ENCODE measurements at places on chromosomes 1 and 21.
A peak's percentile ranks its signal among the peaks of the same experiment; 100 is the strongest.

DNA sequence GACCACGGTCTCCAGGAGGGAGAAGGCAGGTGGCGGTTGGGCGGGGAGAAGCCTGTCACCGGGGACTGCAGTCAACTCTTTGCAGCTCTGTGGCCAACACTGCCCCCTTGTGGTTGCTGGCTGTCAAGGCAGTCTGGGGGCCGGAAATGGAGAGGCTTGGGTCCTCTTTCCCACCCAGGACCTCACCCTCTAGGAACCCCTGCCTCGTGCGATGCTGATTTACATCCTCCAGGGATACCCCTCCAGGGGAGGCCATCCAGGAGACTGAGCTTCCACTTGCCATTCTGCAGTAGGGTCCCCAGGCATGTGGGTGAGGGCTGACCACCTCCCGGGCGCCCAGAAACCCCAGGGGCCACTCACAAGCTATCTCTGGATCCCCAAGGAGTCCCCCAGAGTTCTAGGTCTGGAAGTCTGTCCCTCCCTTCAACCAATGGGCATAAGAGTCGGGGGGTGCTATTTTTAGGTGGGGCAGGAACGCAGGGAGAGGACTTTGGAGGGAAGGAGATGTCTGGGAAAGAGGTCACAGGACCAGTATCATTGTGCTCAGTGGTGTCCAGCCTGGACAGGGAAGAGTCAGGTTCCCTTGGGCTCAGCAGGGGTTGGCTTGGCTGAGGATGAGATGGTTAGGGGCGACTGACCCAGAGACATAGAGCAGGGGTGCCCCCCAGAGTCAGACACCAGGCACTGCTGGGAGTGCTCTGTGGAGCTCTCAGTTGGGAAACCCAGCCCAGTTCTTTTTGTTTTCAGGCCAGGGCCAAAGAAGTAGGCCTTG is 7.1 kb upstream of the GPR61 start:
- DNase-seq = peak; percentile 94

- DNase-seq = peak; percentile 65
These were observed 19.8 kb upstream of the PTP4A2 start for GRCh38 chr1:31957701-31958674.

DNA sequence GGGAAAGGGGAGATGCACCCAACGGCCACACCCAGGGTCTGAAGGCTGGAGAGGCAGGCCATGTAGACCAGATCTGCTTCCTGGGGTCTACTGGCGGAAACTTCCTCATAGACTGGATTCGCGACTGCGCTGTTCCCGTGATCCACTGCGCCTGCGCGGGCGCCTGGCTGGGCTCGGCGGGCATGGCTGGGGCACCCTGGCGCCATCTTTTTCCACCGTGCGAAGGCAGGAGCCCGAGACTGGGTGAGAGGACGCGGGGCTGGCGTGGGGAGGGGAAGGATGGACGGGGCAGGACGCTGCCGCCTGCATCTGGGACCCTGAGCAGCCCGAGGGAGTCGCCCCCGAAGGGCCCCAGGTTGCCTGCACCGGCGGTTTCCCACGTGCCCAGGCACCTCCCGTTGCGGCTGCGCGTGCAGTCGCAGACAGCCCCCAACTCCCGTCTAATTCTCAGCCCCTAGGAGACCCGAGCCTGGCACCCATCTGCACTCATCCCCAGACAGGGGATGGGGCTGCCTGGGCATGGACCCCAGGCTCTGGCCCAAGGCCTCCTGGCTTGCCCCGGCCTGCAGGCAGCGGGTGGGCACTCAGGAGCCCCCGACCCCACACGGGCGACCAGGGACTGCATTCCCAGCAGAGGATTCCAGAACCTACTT is 12.4 kb upstream of the FAM3B start:
- no peak for DNase-seq

DNA sequence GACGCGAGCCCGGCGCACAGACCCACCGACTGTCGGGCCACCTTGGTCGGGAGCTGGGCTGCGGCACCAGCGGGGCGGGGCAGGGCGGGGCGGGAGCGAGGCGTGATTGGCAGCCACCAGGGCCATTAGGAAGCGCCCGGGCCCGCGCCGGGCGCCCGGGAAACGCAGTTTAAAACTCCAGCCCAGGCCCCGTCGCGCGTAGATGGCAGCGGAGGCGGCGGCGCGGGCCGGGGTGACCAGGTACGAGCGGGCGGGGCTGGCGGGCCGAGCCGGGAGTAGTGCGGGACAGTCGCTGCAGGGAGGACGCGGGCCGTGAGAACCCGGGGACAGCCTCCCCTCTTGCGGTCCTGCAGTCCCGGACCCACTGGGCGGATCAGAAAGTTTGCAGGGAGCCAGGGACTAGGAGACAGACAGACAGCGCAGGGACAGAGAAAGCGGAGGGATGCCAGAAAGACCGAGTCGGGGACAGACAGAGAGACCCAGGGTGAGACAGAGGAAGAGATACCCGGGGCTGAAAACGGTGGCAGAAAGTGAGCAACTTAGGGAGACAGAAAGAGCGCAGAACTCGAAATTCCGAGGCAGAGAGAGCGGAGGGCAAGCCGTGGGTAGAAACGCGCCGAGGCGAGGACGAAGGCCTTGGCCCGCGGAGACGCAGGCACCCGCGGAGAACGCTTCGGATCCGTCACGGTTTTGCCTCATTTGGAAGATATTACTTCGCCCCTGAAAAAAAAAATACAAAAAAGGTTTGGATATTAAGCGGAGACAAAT is at the start of gene DMBX1:
Gene DMBX1, plus strand, starts transcription at position 199 of the 768 bp plus-strand sequence. CDS start 17,175 bp downstream, outside the sequence.
- peak; percentile 28 for DNase-seq

DNA sequence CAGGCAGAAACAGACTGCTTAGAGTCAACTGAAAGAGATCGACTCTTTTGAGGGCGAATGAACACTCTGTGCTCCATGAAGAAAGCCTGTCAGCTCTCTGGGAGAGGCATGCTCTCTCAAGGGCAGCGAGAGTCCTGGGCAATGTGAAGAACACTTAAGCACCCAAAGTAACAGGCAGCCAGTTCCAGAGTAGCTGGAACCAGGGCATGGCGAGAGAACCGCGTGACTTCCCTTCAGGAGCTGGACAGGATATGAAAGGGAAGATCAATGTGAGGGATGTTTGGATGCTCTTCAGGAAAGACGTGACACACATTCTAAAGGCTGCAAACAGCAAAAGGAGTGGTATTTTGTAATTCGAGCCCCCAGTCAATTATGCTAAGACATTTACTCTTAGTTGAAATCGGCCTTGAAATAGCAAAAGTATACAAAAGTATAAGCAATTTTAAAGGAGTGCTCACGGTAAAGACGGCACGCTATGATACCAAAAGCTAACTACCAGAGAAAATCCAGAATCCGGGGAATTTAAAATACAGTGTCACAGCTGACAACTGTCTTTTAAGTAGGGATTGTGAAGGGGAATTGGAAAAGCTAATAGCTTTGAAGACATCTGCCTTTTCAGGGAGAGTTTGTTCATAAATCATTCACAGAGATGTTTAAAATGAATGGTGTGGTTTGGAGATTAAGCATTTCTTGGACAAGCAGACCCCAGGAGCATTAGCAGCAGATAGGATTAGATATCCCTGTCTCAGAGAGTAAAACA is 20.8 kb downstream of the ADAMTS5 start:
- no peak for DNase-seq

- DNase-seq = no peak
These were observed 574.6 kb downstream of the LMO4 start for GRCh38 chr1:87903242-87903641.

DNA sequence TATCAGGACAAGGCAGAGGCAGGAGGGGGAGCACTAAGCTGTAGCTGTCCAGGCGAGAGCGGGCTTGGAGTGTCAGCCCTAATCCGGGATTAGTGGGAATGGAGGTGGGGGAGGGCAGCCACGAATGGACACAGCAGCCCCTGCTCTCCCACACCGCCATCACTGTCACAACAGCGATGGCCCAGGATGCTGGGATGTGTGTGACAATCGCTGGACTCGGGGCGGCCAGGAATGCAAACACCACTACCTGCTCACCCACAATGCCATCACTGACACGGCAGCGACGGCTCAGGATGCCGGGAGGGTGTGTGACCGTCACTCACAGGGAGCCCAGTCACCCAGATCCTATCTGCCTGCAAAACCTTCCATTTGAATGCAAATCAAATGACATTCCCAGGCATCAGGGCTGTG is 2.9 kb downstream of the C2CD2 start:
- no peak for DNase-seq

DNA sequence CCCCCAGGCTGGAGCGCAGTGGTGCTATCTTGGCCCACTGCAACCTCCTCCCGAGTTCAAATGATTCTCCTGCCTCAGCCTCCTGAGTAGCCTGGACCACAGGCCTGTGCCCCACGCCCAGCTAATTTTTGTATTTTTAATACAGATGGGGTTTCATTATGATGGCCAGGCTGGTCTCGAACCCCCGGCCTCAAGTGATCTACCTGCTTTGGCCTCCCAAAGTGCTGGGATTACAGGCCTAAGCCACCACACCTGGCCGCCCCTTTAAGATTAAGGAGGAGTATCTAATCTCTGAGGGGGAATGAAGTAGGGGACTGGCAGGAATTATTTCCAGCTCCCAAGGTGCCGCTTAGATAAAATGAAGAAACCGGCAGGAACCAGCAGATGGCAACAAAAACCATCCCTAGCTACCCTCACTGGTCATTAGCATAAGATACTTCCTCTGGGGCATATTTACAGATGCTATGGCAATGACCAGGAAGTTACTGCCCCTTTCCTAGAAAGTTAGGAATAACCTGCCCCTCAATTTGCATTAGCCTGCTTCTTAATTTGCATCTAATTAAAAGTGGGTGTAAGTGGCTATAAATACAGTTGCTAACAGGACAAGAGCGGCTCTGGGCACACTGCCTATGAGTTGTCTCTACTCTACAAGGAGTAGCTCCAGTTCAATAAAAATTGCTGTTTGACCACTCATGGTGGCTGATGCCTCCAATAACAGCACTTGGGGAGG is 7.1 kb upstream of the NSUN4 start:
- DNase-seq = no peak

- no peak for DNase-seq
These were observed 52.2 kb upstream of the ROR1 start for GRCh38 chr1:63721531-63722189.

DNA sequence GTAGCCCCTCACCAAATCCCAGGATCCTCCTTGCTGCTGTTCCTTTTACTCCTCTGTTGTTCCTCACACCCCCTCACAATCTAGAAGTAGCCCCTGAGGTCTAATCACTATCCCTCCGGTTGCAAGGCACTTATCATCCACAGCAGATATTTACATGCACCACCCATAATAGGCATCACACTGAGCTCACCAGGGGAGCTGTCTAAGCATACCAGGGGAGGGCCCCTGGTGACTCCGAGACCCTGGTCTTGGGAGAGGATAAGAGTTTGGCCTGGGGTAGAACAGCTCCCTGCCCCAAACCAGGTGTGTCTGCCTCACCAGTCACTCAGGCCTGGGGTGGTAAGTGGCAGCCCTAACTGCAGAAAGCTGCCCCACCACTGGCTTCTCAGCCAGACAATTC is 37.3 kb upstream of the ZC3H12A start:
- no peak for DNase-seq

DNA sequence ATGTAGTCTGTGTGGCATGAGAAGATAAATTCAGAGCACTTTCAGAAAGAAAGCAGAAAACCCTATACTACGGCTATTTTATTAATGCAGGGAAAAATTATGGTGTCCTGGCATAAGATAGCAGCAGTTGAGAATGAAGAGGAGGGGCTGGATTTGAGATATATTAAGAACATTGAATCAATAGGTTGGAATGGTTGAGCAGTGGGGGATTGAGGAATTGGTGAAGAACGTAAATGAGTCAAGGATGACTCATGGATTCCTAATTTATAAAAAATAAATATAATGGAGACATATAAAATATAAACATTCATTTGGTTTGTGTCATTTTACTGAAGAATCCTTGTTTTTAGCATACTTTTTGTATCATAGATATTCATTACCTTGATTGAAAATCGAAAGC is 234.3 kb upstream of the ADAMTS5 start:
- no peak for DNase-seq

GRCh38 chr1:917466-918091 is 6.1 kb upstream of the SAMD11 start:
- DNase-seq = no peak

DNA sequence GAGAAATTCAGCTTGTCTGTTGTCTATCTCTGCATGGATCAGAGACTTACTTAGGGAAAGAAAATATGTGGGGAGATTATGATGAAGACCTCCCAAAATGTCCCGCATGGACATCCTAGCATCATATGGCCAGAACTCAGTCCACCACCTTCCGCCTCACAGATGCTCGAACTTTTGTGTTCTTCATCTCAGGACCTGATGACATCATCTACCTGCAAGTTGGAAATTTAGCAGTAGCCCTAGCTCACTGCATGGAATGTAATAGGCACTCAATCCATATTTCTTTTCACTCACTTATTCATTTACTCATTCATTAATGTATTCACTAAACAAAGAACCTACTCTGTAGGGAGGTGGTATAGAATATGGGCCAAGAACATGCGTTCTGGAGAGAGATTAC is 96.8 kb downstream of the CLIC6 start:
- DNase-seq = no peak

DNA sequence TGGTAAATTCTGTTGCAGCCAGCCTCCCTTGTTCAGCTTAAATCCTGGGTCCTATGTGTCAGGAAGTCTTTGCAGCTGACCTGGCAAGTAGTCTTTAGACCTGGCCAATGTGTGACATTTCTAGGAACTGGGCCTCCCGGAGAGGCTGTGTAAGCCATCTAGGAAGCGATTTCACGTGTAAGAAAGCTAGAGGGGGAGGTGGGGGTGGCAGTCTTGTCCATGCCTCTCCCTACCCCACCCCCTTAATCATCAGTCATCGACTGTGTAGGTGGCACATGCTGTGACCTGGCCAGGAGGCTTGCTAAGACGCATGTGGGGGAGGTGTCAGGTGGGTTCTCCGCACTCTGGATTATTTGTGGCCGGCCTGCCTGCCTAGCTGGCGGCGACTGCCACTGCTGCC is 8.4 kb downstream of the C1orf226 start:
- DNase-seq = no peak

DNA sequence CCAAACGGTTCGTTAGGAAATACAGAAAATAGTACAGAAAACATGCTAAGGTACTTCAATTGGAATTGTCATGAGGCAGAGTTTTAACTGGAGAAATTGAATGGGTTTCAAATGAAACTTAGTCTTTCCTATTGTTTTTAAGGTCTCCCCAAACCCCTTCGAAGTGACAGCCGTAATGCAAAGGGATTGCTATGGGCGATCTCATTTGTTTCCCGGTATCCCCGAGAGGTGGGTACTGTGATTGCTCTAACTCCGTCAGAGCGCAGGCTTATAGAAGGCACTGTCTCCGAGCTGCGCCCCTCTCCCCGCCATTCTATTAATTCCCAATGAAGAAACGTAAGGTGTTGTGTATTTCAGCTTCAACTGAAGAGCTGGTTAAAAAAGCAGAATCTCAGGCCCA is 22.0 kb upstream of the RNF187 start:
- no peak for DNase-seq

- no peak for DNase-seq
These were observed 142.9 kb downstream of the LRRC7 start for GRCh38 chr1:69710484-69711189.
